ENCODE measurements at places on chromosomes 12 and 14. TPM values are rescaled to one million over a fixed set of nuclear protein-coding genes. Genes with fewer than 3 reads are reported as not detected.

The P2RX2 gene
- total RNA-seq, result not detected

The OVCH1 gene
- total RNA-seq, result not detected

The MYH6 gene
- not detected for total RNA-seq

The TMBIM4 gene
- total RNA-seq, result 59.8 TPM

The TSHR gene
- not detected for total RNA-seq

The BLTP3B gene
- total RNA-seq, result 60.9 TPM

The SCNN1A gene
- total RNA-seq, result 0.77 TPM

The KRT83 gene
- total RNA-seq, result not detected

The ZC2HC1C gene
- 2.2 TPM for total RNA-seq

The MED13L gene
- 53.4 TPM for total RNA-seq

The ART4 gene
- not detected for total RNA-seq

The USP5 gene
- total RNA-seq, result 154 TPM

The IRAK4 gene
- 25.7 TPM for total RNA-seq

The GLT1D1 gene
- total RNA-seq, result 0.22 TPM

The ASCL1 gene
- total RNA-seq, result not detected

The MSI1 gene
- total RNA-seq, result 0.22 TPM

The GLRX5 gene
- 54.6 TPM for total RNA-seq

The SMCO2 gene
- total RNA-seq, result not detected

The TAMALIN gene
- total RNA-seq, result 7.3 TPM

The CCNB1IP1 gene
- total RNA-seq, result 43.6 TPM

The LALBA gene
- not detected for total RNA-seq

The SIRT4 gene
- 1.9 TPM for total RNA-seq

The MYF6 gene
- total RNA-seq, result not detected

The PLBD1 gene
- 0.24 TPM for total RNA-seq

The GTF2H3 gene
- 72.0 TPM for total RNA-seq

The KRT6B gene
- total RNA-seq, result not detected

The REC8 gene
- total RNA-seq, result 26.7 TPM

The OR4E2 gene
- not detected for total RNA-seq

The NKX2-1 gene
- total RNA-seq, result not detected

The KRT3 gene
- not detected for total RNA-seq

The HRK gene
- not detected for total RNA-seq

The RABGGTA gene
- total RNA-seq, result 41.8 TPM

The RTL1 gene
- not detected for total RNA-seq

The SLC4A8 gene
- total RNA-seq, result 2.0 TPM

The RASSF9 gene
- total RNA-seq, result not detected

The CCDC60 gene
- total RNA-seq, result not detected

The BDKRB2 gene
- not detected for total RNA-seq

The LMNTD1 gene
- total RNA-seq, result not detected

The OGFOD2 gene
- total RNA-seq, result 27.7 TPM

The CEP128 gene
- 17.1 TPM for total RNA-seq

The ALDH1L2 gene
- 0.69 TPM for total RNA-seq

The KRT6C gene
- total RNA-seq, result not detected

The FOXM1 gene
- 66.2 TPM for total RNA-seq

The PLEK2 gene
- 1.2 TPM for total RNA-seq

The DNAI7 gene
- not detected for total RNA-seq

The ACYP1 gene
- 37.4 TPM for total RNA-seq

The RTN1 gene
- total RNA-seq, result 0.13 TPM

The TMEM260 gene
- 11.2 TPM for total RNA-seq

The DACT1 gene
- total RNA-seq, result 0.42 TPM

The CFAP251 gene
- 0.31 TPM for total RNA-seq

The CLEC2B gene
- total RNA-seq, result 16.5 TPM
